ENCODE measurements at places on chromosomes 7 and 10.

- no peak for DNase-seq
These were observed 572.8 kb downstream of the REEP3 start for GRCh38 chr10:64093946-64094535.

DNA sequence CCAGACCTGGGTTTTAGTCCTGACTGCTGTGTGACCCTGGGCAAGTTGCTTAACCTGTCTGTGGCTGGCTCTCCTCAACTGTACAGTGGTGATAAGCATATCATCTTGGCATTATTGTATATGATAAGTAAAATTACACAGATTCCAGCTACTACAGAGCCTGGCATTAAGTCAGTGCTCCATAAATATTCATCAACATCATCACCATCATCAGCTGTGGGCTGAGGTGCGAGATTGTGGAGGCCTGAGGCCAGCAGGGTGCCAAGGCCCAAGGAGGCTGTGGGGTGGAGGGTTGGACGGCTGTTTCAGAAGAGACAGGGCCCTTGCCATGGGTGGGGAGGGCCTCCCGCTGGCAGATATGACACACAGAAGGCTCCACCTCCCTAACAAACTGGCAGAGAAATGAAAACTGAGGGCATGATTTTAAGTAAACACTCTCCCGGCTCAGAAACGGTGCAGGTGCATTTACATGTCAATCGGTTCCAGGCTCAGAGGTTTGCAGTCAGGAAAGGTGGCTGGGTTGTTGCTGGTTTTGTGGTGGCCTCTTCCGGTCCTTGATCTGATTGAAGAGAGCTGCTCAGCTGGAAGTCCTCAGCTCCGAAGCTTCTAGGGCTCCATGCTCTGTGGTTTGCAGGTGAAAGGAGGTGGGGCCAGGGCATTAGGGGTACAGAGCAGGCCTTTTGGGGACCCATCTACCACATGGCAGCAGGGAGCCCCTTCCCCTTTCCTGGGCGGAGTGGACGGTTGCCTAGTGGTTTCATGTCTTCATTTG is 10.2 kb downstream of the CRYGN start:
- no peak for DNase-seq

- DNase-seq, result no peak
These were observed 109.9 kb downstream of the OAT start for GRCh38 chr10:124308811-124309210.

DNA sequence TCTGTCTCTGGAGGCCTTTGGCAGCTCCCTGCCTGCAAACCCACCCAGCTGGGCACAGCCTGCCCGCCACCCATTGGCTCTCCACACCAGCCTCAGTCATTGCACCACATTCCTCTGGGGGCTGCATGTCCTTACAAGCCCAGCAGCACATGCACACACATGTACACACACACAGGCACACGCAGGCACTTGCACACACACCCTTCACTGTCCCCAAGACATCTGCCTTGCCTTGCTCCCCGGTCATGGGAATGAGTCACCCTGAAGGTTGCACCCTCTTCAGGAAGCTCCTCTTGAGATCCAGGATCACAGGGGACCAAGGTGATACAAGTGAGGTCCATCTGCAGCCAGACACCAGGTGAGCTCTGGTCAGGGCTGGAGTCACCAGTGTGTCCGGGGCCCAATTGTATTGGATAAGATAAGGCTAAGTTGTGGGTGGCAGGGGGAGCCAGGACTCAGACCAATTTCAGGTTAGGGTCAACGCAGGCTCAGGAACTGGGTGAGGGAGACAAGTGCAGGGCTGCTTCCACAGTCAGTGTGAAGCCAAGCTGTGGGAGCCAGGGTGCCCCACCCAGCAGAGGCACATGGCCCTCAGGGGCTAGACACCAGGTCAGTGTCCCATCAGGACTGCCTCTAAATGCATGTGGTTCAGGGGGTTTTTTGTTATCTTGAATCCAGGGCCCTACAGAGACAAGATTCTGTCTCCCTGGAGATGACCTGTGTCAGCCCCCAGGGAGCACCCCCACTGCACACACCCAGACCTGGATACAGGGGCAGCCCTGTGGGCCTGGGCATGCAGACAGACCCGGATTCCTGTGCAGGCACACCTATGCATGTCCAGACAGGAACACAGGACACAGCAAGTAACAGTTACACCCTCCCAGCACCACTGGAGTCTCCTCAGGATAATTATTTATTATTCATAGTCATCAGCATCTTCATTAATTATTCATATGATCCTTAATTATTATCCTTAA is 33.8 kb downstream of the KCNH2 start:
- no peak for DNase-seq

DNA sequence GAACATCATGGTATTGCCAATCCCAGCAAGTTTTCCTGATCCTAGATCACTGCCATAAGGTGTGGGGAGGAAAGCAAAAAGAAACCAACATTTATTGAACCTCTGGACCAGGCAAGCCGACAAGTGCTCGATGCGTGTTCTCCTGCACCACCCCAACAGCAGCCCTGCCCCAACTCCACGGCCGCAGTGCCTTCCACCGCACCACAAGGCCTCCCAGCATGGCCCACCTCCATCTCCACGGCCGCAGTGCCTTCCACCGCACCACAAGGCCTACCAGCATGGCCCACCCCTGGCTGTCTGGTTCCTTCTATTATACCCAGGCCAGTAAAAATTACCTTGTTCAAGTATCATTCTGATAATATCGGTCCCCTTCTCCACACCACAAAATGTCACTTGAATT is 8.7 kb downstream of the HIPK2 start:
- DNase-seq, result no peak

DNA sequence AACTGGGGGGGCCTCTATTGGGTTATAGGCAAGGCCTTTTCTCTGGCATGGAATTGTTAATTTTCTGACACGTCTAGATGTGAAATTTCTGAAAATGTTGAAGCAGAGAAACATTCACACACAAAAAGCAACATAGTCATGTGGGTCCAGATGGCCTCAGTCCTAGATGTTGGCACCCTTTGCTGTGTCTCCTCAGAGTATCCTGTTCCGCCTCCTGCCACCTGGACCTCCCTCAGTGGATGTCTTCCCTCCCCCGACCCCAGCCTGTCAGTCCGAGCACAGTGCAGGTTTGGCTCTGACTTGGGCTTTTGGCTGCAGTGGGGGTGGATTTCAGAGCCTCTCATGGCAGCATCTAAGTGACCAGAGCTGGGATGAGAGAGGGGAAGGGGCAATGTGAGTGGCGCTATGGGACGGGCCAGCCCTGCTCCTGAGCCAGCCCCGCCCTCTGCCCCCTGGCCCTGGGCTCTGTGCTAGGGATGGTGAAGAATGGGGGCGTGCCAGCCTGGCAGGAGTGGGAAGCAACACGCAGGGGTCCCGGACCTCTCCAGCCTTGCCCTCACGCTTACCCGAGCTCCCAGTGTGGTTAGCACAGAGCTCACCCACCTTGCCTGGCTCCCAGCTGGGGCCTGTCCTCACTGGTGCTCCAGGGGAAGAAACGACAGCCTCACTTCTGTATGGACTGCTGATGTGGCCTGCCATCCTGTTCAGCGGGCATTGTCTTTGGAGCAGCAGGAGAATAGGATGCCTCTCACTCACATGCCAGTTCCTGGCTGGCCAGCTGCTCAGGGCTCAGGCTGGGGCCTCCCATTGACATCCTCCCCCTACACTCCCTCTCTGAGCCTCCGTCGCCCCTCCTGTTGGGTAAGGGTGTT is 6.2 kb downstream of the ATP6V0E2 start:
- DNase-seq, result no peak

DNA sequence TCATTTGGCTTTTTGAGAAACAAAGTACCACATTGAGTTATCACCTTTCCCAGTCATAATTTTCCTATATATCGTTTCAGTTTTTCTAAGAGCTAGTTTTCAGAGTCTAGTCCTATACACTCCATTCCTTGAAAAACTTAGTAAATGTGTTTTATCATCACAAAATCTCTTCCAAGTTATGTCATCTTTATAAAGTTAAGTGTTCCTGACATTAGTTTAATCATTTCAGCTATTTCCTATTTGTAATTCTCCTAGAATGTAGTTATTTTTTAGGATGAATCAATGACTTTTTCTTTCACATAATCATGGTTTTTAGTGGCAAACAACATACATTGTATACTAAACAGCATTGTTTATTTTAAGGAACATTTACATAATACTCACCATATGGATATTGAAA is 191.7 kb upstream of the BET1 start:
- DNase-seq, result no peak

DNA sequence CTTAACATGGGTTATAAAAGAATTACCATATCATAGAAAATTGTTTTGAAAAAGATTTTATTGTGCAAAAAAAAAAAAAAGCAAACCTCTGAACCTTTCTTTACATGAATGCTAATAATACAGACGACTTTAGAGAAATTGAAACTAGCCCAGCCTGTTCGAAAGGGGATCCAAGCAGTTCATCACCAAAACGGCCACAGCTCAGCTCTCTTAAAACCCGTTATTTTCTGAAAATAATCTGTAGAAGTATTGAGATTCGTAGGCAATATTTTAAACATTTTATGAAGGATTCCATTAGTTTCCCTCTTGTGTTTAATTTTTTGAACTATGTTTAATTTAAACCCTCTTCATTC is 9.9 kb upstream of the GSAP start:
- no peak for DNase-seq

DNA sequence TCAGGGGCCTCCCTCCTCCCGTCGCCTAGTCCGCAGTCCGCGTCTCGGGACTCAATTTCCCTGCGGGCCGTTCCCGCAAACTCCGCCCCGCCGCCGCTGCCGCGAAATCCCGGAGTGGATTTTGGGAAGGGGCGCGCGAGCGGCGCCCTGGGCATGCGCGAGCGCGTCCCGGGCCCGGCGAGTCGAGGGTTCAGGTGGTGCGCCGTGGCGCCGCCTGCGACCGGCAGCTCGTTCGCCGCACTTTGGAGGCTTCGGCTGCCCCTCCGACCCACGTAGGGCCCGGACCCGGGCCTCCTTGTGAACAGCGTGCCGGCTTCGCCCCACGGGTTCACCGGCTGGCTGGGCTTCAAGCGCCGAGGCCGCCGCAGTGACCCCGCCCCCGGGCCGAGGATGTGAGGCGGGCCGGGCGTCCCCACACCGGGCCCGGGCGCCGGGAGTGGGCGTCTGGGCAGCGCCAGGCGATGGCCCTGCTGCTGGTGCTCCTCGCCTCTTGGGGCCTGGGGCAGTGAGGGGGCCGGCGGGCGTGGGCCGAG is at the start of gene PLEKHA8:
Gene PLEKHA8, plus strand, starts transcription at position 197 of the 533 bp plus-strand sequence. CDS start 351 bp downstream, outside the sequence.
- peak; percentile 92 for DNase-seq

DNA sequence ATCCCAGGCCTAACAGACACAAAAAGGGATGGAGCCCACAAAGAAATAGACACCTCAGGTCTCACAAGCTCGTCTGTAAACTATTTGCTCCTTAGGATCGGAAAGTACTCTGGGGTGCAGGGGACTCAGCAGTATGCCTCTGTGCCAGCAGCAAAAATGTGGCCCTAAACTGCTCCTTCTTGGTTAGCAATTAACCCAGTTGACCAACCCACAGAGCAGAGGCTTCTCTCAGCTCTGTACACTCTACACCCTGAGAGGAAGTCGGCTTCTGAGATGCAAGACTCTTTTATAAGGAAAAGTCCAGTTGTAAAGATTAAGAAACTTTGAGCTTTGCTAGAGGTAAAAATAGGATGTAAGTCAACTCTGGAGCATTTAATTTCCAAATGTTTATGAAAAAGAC is 156.3 kb upstream of the PRSS58 start:
- DNase-seq, result no peak

DNA sequence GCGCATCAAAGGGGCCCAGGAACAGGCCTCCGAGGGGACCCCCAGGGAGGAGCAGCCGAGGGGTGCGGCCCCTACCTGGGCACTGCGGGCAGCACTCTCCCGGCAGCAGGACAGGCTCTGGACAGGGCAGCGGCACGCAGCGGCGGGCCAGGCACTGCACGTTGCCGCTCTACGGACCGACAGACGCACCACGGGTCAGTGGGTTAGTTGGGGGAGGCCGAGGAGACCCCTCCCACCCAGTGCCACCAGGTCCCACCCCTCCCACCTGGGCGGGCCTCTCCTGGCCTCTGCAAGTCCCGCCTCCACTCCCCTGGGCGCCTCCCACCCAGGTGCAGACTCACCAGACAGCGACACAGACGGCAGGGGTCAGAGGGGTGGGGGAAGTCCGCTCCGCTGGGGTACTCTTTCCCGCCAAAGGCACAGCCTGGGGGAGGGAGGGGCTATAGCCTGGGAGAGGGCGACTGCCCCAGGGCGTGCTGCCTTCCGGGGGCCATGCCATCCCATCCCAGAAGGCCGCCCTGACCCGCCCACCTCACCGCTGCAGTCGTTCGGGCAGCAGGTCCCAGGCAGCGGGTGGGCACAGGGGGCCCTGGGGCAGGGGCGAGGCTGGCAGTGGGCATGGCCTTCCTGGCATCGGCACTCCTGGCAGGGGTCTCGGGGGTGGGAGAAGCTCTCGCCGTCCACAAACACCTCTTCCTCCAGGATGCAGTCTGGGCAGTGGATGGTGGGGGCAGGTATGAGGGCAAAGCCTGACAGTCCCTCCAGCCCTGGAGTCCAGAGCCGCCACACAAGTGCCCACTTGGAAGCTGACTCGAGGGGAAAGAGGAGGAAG is 19.2 kb downstream of the KCP start:
- no peak for DNase-seq

DNA sequence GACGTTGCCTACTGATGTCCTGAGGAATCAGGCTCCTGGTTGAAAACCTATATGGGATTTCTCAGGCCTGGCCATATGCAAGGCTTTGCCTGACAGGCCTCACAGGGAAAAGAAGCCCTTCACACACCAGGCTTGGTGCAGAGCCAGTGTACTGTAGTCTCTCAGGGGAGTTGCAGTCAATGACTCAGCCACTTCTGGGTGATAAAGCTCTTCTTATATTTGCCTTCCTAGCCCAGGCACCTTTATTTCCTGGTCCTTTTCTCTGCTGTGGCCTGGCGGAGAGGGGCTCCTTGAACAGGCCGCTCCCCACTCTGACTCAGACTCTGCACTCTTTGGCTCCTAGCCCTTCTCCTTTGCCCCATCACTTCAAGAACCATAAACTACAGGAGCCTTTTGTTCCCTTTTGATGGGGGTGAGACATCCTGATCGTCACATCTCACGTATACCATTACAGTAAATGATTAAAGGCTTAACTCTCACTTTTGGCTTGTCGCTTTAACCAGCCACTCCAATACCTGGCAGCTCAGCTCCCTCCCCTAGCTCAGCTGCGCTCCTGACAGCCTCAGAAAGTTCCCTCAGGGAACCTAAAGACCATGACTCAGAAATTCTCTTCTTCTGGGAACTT is 33.5 kb downstream of the DPY19L1 start:
- peak; percentile 99 for DNase-seq

DNA sequence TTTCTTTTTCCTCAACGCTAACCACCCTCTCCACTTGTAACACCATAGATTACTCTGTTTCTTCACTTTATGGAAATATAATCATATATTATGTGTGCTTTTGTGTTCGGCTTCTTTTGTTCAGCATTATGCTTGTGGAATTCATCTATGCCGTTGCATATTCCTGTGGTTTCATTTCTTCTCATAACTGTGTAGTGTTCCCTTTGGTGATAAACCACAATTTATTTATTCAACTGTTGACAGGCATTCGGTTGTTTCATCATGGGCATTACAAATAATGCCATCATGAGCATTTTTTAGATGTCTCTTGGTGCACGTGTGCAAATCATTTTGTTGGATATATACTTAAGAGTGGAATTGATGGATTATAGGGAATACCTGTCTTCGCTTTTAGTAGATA is 12.1 kb downstream of the AVL9 start:
- no peak for DNase-seq

- DNase-seq, result peak; percentile 86
These were observed 142.4 kb downstream of the CUBN start for GRCh38 chr10:16987206-16987621.

Data from Caki2 (cell line).